ENCODE measurements at places on chromosomes 2 and 18. TPM values are rescaled to one million over a fixed set of nuclear protein-coding genes. Genes with fewer than 3 reads are reported as not detected.
A peak's percentile ranks its signal among the peaks of the same experiment; 100 is the strongest.

- DNase-seq: no peak
Observed at GRCh38 chr2:53438692-53439091, 328.9 kb upstream of the CHAC2 start.

DNA sequence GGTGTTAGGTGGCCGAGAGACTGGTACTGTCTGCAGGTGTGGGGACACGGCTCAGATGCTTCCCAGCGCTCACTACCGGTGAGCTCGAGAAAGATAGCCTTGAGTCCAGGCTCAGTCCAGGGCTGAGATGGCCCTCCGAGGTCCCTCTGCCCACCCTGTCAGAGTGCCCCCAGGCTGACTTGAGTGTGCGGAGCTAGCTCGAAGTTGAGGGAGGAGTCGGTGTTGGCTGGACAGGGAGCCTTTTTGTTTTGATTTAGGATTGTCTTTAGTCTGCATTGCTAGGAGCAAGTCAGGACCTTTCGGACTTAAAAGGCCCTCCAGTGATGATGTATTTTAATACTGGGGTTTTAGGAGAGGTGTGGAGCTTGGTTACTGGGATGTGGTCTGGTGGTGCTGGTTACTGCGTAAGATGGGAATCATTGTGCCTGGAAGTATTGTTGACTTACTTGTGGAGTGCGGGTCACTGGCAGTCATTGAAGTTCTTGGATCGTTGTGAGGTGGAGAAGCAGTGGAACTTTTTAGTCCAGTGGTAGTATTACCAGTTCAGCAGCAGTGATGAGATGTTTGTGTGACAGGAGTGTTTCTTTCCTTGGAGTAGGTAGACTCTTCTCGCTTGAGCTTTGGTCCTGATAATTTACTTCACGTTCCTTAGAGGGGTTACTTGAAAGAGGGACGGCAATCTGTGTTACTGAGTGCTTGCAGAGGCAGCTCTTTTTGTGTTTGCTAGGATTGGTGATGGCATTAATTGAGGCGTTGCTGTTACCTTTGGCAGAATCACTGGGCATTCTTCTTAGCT, 633 bp downstream of the KIAA1328 start:
- no peak for DNase-seq

DNA sequence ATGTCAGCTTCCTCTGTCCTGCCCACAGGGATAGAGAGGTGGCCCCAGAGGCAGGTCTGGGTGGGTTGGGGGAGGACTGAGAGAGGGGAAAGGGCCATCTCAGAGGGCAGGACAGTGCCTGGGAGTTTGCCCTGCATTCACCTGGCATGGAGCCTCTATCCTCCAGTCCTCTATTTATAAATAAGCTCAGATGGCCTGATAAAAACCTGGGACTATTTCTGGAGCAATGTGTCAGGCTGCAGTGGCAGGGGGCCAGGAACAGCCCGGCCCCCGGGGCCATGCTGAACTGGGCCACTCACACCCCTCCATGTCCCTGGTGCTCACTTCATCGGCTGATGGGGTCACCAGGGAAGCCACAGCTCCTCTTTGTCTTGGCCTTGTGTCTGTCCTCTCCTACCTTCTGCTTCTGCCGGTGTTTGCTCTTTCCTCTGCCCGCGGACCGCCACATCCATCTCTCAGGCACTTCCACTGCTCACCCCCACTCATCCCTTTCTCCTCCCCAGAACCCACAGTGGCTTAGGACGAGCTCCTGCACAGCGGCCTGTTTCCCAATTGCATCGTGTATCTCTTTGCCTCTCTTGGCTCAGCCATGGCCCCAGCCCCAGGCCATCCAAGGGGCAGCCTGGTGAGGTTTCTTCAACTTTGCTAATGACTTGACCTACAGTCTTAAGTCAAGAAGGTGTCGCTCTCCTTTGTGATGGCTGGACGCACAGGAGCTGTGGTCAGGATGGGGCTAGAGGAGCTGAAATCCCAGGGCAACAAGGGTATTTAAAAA, 38.8 kb downstream of the SCTR start:
- DNase-seq: peak; percentile 18

GRCh38 chr2:46813020-46813415, 102.6 kb downstream of the MCFD2 start:
- no peak for DNase-seq

DNA sequence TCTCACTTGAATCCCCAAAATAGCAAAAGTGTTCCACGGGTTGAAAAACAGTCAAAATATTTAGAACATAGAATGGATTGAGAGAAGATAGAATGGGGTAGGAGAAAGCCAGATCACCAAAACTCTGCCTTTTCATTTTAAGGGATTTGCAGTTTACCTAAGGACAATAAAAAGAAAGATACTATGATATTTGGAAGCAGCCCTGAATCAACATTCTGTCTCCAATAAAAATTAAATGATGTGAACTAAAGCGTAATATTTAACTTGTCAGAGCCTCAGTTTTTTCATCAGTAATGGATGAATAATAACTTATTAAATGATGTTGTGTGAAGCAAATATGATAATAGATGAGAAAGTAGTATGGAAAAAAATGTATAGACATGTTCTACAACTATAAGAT, 100.2 kb upstream of the REG3G start:
- no peak for DNase-seq

DNA sequence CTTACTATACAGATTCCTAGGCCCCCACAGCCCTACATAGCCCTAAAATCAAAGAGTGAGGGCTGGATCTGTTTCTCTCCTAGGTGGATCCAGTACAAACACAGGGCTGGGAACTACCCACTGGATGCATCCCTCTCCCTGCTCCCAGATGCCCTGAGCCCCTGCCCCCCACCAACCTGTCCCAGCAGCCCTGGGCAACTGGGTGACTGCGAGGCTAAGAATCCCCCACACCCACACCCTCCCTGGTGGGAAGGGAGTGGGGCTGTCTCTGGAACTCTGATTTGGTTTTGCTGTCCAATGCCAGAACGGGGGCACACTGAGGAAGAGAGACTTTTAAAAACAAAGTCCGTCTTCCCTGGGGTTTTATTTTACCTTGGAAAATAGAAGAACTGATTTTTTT, 113.1 kb downstream of the SMAD7 start:
- DNase-seq: no peak

GRCh38 chr2:75012080-75012479, 53.6 kb downstream of the POLE4 start:
- DNase-seq: no peak

- peak; percentile 69 for DNase-seq
Observed at GRCh38 chr2:105515581-105516415, 116.9 kb upstream of the FHL2 start.

DNA sequence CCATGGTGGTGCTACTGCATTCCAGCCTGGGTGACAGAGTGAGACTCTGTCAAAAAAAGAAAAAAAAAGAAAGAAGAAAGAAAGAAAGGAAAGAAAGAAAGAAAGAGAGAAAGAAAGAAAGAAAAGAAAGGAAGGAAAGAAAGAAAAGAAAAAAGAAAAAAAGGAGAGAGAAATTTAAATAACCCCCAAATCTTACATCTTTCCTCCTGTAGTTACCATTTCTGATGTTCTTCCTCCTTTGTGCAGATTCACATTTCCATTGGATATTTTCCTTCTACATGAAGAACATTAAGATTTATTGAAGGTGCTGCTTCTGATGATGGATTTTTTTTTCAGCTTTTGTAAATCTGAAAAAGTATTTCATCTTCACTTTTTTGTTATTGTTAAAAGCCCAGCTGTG, 97.4 kb upstream of the TGFA start:
- no peak for DNase-seq

GRCh38 chr2:189639007-189639609, 22.2 kb upstream of the ASNSD1 start:
- DNase-seq: no peak

- no peak for DNase-seq
Observed at GRCh38 chr2:212271583-212271982, 267.0 kb downstream of the ERBB4 start.

GRCh38 chr2:220434385-220434784, 807.0 kb downstream of the SLC4A3 start:
- DNase-seq: no peak

GRCh38 chr2:157304811-157305722, 20.6 kb downstream of the ERMN start:
- peak; percentile 26 for DNase-seq

GRCh38 chr2:28400419-28400818, 7.8 kb downstream of the FOSL2 start:
- no peak for DNase-seq

GRCh38 chr2:26477911-26478253, at the start of gene OTOF:
Gene OTOF (minus strand): TSS chr2:26478124.
- DNase-seq: peak; percentile 38

DNA sequence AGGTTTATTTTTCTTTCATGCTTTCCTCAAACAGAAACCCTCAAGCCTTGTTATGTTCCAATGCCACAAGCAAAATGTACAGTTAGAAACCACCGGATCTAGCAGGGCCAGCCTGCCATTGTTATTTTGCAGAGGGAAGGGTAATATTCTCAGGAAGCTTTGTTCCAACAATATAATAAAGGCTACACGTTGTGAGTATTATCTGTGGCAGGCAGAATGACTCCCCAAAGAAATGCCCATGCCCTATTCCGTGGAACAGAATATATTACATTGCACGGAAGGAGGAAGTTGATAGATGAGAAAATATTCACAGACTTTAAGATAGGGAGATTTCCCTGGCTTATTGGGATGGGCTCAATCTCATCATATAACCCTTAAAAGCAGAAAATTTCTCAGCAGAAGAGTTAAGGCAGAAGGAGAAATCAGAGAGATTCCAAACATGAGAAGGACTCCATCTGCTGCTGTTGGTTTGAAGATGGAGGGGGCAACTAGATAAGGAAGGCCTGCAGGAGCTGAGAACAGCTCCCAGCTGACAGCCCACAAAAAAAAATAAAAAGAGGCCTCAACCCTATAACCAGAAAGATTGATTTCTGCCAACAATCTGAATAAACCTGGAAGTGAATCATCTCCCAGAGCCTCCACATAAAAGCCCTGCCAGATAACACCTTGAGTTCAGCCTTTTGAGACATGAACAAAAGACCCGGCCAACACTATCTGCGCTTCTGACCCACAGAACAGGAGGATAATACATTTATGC, 466.6 kb downstream of the LPIN1 start:
- no peak for DNase-seq

DNA sequence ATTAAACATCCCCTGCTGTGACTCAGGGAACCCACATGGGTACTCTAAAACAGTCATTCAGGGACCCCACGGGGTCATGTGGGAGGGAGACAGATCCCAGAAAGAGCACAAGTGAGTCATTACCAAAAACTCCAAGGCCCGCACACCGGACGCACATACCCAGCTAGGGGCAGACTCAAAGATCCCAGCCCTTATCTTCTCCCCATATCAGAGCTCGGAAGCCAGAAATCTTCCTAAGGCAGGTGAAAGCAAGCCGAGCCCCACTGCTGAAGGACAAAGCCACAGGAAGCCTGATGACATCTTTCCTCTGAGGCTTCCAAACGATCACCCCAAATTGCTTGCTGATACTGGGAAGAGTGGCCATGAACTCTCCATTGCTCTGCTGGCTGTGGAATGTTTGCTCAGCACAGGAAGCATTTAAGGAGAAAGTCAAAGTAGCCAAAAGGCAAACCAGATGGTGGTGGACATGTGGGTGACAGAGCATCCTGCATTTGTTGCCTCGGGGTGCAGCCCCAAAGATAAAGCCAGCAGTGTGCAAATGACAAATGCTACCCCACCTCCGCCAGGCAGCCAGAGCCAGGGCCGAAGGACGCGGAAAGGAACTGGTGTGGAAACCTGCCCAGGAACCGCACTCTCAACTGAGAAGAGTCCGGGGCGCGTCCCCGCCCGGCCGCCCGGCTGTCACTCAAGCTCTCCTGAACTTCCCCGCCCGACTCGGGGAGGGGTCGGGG, 784 bp downstream of the ACTR1B start:
- DNase-seq: peak; percentile 72

The MYCN gene
- total RNA-seq: 39.5 TPM

The DNAJC27 gene
- 13.1 TPM for total RNA-seq

The CFAP65 gene
- 1.00 TPM for total RNA-seq

The RGPD3 gene
- 0.82 TPM for total RNA-seq

The TMEM37 gene
- 0.54 TPM for total RNA-seq

The TRIM43 gene
- 1.1 TPM for total RNA-seq

The WNT10A gene
- total RNA-seq: 0.27 TPM

The GREB1 gene
- total RNA-seq: 34.0 TPM
